A172 (cell line): ENCODE measurements at places on chromosomes 13 and 19.

DNA sequence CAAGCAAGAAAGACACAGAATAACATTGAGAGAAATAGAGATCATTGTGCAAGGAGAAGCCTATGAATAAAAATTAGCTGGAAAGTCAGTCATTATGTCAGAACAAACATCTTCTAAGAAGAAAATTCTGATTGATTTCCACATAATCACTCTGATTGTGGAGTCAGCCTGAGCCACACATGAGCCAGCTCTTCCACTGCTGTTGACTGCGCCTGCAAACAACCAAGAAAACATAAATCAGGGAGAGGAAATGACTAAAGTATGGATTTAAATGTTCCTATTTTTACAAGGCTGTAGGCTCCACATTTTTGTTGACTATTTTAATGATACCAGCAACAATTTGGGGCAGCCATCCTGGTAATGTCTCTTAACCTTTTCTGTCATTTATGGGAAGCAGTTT is 962.3 kb downstream of the EFNB2 start:
- peak; percentile 47 for DNase-seq

GRCh38 chr19:38095411-38096308 is 128.4 kb downstream of the DPF1 start:
- peak; percentile 70 for DNase-seq

- no peak for DNase-seq
Measured at GRCh38 chr19:31529121-31529520, 179.9 kb upstream of the TSHZ3 start.

GRCh38 chr13:99436686-99437416 is 64.4 kb upstream of the TM9SF2 start:
- DNase-seq = peak; percentile 74

DNA sequence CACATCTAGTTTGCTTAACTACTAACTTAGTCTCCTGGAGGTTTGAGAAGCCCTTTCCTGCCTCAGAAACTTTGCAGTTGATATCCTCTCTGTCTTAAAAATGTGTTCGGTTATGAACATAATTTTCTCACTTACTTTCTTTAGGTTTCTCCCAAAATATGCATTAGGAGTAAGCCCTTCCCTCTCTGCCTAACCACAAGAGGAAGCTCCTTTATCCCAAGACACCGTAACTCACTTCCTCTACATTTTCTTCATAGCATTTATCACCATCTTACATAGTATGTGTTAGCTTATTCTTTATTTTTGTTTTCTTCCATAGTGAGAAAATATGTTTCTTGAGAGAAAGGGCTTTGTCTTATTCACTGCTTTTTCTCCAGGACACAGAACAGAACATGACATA is 952.5 kb upstream of the ATXN8OS start:
- no peak for DNase-seq

DNA sequence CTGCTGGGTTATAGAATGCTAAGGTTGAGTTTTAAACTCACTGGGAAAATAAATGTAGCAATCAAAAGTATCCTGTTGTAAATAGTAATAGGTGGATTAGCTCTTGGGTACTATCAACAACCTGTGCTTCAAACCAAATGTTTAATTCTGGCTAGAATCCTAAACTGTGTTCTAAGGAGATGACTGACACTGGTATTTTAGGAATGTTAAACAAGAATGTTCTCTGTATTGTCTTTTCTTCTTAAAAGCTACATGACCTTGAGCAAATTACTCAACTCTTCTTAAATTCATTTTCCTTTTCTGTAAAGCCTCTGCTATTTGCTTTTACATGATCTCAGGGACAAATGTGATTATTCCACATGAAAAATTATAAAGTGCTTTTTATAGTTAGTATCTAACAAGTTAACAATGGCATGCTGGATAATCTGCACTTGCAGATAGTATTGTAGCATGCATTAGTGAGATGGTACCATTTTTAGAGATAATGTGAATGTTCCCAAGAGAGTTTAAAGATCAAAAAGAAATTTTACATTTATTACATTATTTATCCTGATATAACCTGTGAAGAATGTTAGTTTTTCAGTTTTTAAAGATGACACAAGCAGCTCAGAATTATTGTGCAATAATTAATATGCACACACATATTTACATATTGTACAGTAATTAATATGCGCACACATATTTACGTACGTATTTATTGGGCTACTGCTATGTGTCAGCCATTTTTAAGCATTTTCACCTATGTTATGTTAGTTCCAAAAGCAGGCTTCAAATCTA is 13.6 kb upstream of the EPSTI1 start:
- DNase-seq = peak; percentile 42

- DNase-seq = peak; percentile 88
Measured at GRCh38 chr19:55146078-55146704, 2.8 kb downstream of the TNNT1 start.

GRCh38 chr19:46631481-46631880 is 4.5 kb downstream of the GNG8 start:
- no peak for DNase-seq

DNA sequence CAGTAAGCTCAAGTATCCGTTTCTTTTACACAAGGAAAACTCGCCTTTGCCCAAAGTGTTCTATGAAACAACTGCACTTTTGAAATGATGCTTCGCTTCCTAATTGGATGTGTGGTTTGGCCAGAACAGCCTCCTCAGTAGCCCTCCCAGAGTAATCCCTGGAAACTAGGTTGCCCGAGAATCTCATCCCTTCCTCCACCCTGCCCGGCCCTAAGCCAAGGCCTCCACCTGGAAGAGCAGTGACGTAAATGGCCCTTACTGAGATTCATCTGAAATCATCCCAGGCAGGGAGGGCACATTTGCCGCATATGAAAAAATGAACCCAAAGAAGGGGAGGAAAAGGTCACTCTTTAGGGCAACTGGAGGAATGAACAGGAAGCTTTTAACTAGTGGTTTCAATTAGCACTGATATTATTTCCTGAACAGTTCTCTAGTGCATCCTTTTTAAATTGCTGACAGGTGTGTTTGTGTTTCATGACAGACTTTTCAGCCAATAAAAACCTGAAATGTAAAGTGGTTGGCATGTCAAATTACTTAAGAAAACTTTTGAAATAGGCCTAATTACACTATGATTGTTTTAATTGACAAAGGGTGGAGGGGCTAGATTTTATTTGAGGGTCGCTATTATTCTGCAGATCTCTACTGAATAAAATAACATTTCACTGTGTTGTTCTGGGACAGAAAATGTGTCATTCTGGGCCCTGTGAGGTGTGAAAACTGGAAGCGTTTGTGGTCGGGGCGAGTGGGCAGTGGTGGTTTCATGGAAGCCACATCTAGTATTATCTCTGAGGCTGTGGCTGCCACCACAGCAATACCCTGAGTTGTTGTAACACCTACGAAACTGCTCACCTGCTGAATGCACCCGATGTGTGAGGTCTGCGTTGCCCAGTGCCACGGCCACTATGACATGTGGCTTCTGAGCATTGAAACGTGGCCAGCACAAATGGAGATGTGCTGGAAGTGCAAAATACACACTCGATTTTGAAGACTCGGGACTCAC is 112.1 kb downstream of the ZIC5 start:
- DNase-seq = no peak

- DNase-seq = peak; percentile 47
Measured at GRCh38 chr13:45295536-45295935, 45.4 kb downstream of the TPT1 start.

- DNase-seq = peak; percentile 35
Measured at GRCh38 chr13:35818633-35819067, 312.5 kb downstream of the DCLK1 start.

DNA sequence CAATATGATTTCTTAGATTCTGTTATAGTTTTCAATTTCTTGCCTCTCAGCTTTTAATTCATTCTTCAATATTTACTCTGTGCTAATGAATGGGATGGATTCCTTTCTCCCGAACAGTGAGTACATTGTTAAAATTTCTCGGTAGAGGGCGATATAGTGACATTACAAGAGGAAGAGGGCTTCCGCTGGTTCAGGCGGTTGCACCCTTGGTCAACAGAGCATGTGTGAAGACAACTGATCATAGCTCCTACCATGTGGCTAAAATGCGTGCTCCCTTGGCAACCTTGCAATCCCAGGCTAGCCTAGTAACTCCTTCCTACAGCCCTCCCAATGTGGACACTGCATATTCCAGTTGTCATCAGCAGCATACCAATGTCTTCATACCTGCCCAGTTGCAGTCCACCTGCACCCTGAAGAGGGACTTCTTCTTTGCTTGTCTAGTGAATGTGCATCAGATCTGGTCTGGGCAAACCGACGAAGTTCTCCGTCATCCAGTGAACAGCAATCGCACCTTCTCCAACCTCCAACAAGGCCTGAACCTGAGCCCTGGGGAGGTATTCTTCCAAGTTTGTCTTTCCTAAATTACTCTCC is 653.0 kb upstream of the GPC6 start:
- peak; percentile 16 for DNase-seq

DNA sequence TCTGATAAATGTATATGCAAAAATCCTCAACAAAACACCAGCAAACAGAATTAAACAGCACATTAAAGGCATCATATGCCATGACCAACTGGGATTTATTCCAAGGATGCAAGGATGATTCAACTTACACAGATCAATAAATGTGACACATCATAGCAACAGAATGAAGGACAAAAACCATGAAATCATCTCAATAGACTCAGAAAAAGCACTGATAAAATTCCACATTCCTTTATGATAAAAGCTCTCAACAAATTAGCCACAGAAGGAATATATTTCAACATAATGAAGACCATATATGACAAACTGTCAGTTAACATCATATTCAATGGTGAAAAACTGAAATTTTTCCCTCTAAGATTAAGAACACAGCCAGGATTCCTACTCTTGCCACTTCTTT is 691.6 kb downstream of the DIAPH3 start:
- no peak for DNase-seq

DNA sequence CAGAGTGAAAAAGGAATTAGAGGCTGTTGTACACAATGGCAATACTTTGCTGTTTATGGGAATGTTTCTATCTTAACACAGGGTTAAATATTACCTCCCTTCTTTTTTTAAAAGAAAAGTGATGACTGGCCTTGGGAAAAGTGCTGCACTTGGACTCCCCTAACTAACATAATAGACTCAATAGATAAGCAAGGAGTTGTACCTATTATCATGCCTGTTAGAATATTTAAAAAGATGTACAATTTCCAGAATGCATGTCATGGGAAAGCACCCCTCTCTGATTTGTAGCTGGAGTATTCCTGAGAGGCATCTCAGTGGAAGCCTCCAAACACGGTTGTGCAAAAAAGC is 79.3 kb upstream of the GPC6 start:
- no peak for DNase-seq

DNA sequence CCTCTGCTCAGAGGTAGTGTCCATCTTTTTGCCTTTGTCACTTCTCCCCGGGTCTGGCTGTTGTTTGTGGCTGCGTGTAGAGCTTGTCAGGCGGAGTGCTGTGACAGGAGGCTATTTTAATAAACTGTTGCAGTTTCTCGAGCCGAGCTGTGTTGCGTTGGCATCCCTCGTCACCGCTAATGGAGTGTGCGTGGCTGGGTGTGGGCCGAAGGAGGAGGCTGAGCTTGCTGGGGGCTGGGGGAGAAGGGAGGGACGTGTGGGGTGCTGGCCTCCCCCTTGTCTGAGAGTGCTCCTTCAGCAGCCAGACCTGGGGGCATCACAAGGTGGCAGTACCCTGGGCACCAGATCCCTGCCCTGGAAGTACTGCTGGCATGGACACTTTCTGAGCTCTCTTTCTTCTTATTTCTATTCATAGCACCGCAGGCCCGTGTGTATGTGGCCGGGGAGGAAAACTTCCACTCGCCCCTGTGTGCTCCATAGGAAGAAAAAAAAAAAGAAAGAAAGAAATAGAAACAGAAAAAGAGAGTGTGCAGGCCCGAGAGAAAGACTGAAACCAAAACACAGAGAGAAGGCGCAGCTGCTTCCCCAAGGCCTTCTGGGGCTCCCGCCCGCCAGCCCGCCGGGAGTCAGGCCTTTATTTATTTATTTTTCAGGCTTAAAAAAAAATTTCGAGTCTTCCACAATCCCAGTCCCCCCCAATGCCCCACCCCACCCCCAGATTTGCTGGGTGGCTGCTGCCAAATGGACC is 27.0 kb downstream of the NFIX start:
- peak; percentile 47 for DNase-seq

GRCh38 chr19:54390942-54391577 is 24.2 kb upstream of the TTYH1 start:
- peak; percentile 63 for DNase-seq
